ENCODE measurements at places on chromosomes 3 and 15. TPM values are rescaled to one million over a fixed set of nuclear protein-coding genes. Genes with fewer than 3 reads are reported as not detected.

- no peaks in the 10 kb centered on the region for H3K27me3 ChIP-seq
- H3K36me3 ChIP-seq = no peaks in the 10 kb centered on the region
- no peak for DNase-seq
Measured at GRCh38 chr3:55564726-55565125, 77.6 kb upstream of the WNT5A start.

- H3K27me3 ChIP-seq = no peaks in the 10 kb centered on the region
- no peak overlapping the region for H3K27ac ChIP-seq
- H3K4me3 ChIP-seq = peak overlapping the region; percentile 59
- H3K4me1 ChIP-seq = no peaks in the 10 kb centered on the region
Measured at GRCh38 chr3:13479332-13479581, 849 bp upstream of the HDAC11 start.

- no peaks in the 10 kb centered on the region for H3K27me3 ChIP-seq
- H3K27ac ChIP-seq = no peak overlapping the region
- no peak overlapping the region for H3K4me3 ChIP-seq
- no peaks in the 10 kb centered on the region for H3K4me1 ChIP-seq
Measured at GRCh38 chr15:32959077-32959476, 235.4 kb downstream of the FMN1 start.

DNA sequence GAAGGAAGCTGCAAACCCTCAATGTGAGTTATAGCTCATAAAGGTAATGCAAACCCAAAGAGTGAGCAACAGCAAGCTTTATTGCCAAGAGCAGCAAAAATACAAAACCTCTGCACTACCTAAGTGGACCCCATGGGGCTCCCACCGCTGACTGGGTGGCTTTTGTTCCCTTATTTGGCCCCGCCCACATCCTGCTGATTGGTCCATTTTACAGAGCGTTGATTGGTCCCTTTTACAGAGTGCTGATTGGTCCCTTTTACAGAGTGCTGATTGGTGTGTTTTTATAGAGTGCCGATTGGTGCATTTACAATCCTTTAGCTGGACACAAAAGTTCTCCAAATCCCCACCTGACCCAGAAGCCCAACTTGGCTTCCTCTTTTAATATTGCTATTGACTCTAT is 154.5 kb upstream of the NSMCE3 start:
- H3K36me3 ChIP-seq = no peaks in the 10 kb centered on the region
- no peaks in the 10 kb centered on the region for H3K4me1 ChIP-seq
- H3K4me3 ChIP-seq = no peak overlapping the region
- H3K27me3 ChIP-seq = no peaks in the 10 kb centered on the region
- no peak for DNase-seq
- H3K27ac ChIP-seq = no peak overlapping the region

GRCh38 chr3:12841149-12841969 is at the start of gene RPL32:
Gene RPL32 (minus strand): TSS chr3:12841565. CDS start chr3:12840237, 1,328 bp downstream.
- no peaks in the 10 kb centered on the region for H3K27me3 ChIP-seq
- DNase-seq = peak; percentile 92
- no peak within 1 kb of the TSS for H3K27ac ChIP-seq
- no peaks in the 10 kb centered on the region for H3K36me3 ChIP-seq
- peak within 1 kb of the TSS; percentile 91 for H3K4me3 ChIP-seq
- no peaks in the 10 kb centered on the region for H3K4me1 ChIP-seq

- DNase-seq = no peak
- H3K27me3 ChIP-seq = no peaks in the 10 kb centered on the region
- H3K4me1 ChIP-seq = no peaks in the 10 kb centered on the region
- H3K27ac ChIP-seq = no peak overlapping the region
- no peak overlapping the region for H3K4me3 ChIP-seq
Measured at GRCh38 chr3:151708868-151709267, 24.9 kb upstream of the AADACL2 start.

- peaks cover 3% of the 10 kb centered on the region for H3K36me3 ChIP-seq
- H3K4me3 ChIP-seq = no peak overlapping the region
- H3K4me1 ChIP-seq = peaks cover 26% of the 10 kb centered on the region
Measured at GRCh38 chr3:124834723-124835718, 52.1 kb downstream of the ITGB5 start.

DNA sequence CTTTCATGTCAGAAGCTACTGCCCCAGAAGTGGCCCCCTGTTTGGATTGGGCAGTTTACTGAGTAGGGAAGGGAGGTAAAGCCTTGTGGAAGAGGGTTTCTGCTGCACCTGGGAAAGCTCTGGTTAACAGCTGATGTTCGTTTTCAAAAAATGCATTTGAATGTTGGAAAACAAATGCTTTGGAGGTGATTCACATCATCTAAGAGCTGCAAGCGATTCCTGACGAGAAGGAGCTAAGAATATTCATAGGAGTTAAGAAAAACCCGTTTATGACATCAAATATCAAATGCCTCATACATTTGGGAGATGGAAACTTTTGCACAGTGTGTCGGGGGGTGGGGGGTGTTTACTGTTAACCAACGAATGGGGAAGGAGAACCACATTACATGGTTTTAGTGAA is 183.8 kb upstream of the NR2F2 start:
- DNase-seq = no peak
- H3K27me3 ChIP-seq = no peaks in the 10 kb centered on the region
- no peak overlapping the region for H3K27ac ChIP-seq
- no peak overlapping the region for H3K4me3 ChIP-seq
- no peaks in the 10 kb centered on the region for H3K36me3 ChIP-seq
- H3K4me1 ChIP-seq = no peaks in the 10 kb centered on the region

DNA sequence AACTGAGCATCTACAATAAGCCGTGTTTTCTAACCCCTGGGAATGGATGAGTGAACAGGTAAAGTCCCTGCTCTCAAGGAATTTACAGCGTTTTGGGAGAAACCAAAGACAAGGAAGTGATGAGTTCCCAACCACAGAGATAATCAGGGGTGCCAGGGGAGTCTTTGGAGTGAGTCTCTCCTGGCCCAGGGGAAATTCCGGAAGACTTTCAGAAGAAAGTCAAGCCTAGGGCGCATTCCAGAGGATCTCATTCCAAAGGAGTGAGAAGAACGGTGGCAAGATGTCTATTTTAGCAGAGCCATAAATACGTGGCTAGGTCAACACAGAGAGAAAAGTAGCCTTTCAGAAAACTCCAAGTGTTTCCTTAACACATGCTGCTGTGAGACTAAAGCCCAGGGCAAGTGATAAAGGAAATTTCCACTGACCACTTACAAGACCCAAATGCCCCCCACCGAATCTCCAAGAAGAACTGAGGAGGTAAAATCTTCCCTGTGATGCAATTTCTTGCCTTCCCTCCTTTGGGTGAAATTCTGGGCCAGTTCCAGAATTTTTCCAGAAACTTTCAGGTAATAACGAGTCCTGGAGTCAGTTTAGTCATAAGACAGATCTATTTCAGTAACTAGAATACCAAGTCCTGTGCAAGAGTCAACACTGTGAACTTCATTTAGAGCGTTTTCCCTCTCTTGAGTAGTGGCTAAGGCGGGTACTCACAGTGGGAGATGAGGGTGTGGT is 437.4 kb downstream of the NR2F2 start:
- H3K4me1 ChIP-seq = no peaks in the 10 kb centered on the region
- no peaks in the 10 kb centered on the region for H3K36me3 ChIP-seq
- no peak overlapping the region for H3K4me3 ChIP-seq
- no peaks in the 10 kb centered on the region for H3K27me3 ChIP-seq

GRCh38 chr3:45795509-45795881 is 841 bp downstream of the SLC6A20 start:
- no peak for DNase-seq
- H3K27ac ChIP-seq = no peak overlapping the region
- H3K4me3 ChIP-seq = no peak overlapping the region
- no peaks in the 10 kb centered on the region for H3K4me1 ChIP-seq
- no peaks in the 10 kb centered on the region for H3K27me3 ChIP-seq

- no peak overlapping the region for H3K27ac ChIP-seq
- no peaks in the 10 kb centered on the region for H3K36me3 ChIP-seq
- DNase-seq = no peak
- H3K27me3 ChIP-seq = no peaks in the 10 kb centered on the region
- no peak overlapping the region for H3K4me3 ChIP-seq
- no peaks in the 10 kb centered on the region for H3K4me1 ChIP-seq
Measured at GRCh38 chr3:44506961-44507360, 29.5 kb upstream of the ZNF445 start.

Gene CCR4
- total RNA-seq = 0.54 TPM

Gene NAALADL2
- total RNA-seq = 19.0 TPM

Gene SH2D7
- not detected for total RNA-seq

Gene GOLGA8T
- total RNA-seq = 0.48 TPM

Gene OIP5
- total RNA-seq = 0.51 TPM

Gene ACKR2
- 3.1 TPM for total RNA-seq

Gene UBA7
- 102 TPM for total RNA-seq

Gene ITGB5
- 332 TPM for total RNA-seq

Gene GOLGA8O
- total RNA-seq = 13.0 TPM

Gene DNAH1
- 10.3 TPM for total RNA-seq

Gene GREM1
- total RNA-seq = 35.5 TPM
